ENCODE measurements at places on chromosomes 5 and 9.

DNA sequence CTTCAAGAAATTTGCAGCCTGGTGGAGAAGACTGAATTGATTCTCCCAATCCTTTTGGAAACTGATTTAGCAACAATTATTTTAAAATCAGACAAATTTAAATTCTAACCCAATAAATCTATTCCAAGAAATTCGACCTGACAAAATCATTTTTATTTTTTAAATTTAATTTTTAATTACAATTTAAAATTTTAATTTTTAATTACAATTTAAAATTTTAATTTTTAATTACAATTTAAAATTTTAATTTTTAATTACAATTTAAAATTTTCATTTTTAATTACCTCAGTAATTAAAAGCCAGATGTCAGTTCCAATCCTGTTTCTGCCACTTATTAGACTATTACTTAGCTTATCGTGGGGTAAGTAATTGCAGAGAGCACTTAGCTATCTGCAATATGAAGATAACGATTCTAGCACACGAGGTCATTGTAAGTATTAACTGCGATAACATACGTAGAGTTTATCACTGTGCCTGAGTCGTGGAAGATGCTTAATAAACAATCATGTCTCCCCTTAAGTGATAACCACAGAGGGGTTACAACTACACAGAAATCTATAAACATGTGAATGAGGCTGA lies 346.4 kb upstream of the SLC24A2 start:
- DNase-seq = no peak

- no peak for DNase-seq
These were observed 197.0 kb downstream of the TRPM3 start for GRCh38 chr9:70924380-70924779.

- no peak for DNase-seq
These were observed 49.9 kb upstream of the CTSL start for GRCh38 chr9:87675906-87676515.

GRCh38 chr5:14628346-14628745 lies 36.2 kb upstream of the OTULIN start:
- DNase-seq = peak; percentile 20

DNA sequence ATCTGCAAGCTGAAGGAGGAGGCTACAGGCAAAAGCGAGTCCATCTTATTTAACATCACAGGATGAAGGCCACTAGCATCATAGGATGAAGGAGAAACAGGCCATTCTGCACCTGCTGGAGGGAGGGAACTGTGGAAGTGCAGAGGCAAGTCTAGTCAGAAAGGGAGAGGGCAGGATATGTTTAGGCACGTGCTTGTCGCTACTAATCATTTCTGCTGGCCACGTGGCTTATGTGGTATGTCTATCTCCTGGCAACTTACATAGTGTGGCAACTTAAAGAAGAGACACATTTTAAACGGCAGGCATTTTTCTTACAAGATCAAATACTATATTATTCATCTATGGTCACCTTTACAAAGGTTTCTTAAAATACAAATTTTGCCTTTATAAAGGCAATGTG lies 74.0 kb downstream of the GNAQ start:
- DNase-seq = no peak

DNA sequence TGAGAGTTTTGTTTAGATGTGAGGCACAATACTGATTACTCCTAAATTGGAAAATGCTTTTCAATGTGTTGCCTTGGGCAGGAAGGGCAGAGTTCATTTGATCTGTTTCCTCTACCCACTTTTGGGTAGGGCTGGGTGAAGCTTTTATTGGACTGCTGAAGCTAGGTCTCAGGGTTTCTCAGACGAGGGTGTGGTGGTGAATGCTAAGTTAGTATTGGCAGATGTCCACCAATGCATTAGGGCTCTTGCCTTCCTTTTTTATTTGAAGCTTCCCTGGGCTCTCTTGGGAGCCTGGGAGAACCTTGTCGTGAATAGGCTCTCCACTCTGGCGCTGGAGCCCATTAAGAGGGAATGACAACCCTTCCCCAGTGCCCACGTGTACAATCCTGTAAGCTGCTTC lies 23.1 kb downstream of the SPTAN1 start:
- DNase-seq = no peak

DNA sequence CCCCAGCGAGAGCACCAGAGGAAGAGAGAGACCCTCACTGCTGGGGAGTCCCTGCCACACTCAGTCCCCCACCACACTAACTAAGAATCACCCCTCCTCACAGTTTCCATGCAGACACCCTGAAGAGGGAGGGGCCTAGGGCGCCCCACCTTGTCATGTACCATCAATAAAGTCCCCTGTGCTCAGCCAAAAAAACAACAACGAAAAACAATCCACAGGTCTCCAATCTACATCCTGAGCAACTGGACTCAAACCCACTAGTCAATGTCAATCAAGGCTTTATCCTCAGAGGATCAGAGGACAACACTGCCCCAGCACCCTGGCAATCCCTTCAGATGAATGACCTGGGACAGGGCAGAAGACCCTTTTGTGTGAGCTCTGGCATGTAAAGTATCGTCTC lies 210.1 kb upstream of the MSX2 start:
- no peak for DNase-seq

GRCh38 chr5:95424526-95424925 lies 33.4 kb downstream of the FAM81B start:
- no peak for DNase-seq

DNA sequence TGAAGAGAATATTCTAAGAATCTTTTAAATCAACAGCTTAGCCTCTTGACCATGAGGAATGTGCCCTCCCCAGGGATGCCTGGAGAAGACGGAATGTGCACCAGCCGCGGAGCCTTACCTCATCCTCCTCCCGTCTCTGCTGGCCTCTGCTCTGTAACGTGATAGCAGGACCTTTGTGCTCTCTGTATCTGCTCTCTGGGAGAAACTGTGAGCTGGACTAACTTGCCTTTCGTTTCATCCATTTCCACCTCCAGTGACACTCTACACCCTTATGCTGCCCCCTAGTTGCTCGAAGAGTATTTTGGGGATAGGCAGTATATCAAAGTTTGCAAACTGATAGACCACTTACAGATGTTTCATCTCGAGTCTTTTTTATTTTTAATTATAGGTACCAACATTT lies 141.4 kb downstream of the NPR3 start:
- DNase-seq = peak; percentile 5

GRCh38 chr9:77980622-77981021 lies 51.0 kb downstream of the GNAQ start:
- no peak for DNase-seq

DNA sequence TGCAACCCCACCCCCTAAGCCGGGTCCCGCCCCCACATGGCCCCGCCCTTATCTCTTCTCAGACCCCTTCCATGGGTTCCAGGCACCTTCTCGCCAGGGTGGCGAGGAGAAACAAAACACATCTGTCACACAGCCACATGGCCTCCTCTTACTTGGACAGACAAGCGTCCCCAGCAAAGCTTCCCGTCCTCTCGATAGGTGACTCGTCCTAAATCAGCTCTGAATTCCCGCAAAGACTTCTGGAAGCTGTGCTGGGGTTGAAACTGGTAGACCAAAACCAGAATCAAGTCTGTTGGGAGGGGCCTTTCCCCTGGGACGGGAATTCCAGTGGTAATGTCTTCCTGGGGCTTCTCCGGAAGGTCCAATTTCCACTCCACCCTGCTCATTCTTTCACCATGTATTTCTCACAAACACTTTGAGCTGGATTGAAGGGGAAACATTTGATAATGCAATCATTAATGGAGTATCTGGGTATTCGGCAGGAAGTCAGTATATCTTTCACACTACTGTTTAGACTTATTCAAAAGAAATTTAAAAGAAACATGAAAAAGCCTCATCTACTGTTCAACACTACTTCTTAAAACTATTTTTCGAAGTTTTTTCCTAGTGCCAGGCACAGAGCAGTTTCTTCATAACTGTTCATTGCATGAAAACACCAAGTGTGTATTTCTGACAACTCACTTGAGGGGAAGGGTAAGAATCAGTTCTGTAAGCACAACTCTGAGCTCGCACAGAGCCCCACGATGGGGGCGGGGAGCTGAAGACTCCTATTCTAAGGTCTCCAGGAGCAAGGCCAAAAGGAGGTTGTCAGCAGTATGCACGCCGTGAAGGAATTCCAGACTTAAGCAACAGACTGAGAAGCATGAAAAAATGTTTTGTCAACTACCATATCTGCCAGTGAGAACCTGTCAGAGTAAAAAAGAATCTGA lies 644 bp upstream of the CTNNAL1 start:
- DNase-seq = no peak

- DNase-seq = peak; percentile 68
These were observed 79.6 kb downstream of the TLR4 start for GRCh38 chr9:117783828-117784227.

GRCh38 chr5:123720955-123721354 lies 209.0 kb downstream of the CSNK1G3 start:
- no peak for DNase-seq

- DNase-seq = no peak
These were observed 117.0 kb upstream of the GNA14 start for GRCh38 chr9:77764894-77765780.

- DNase-seq = no peak
These were observed at the start of gene CCDC192 for GRCh38 chr5:127702926-127703561. Gene CCDC192, plus strand, starts transcription at chr5:127703391. Its CDS starts 55 bp downstream, at chr5:127703446.

DNA sequence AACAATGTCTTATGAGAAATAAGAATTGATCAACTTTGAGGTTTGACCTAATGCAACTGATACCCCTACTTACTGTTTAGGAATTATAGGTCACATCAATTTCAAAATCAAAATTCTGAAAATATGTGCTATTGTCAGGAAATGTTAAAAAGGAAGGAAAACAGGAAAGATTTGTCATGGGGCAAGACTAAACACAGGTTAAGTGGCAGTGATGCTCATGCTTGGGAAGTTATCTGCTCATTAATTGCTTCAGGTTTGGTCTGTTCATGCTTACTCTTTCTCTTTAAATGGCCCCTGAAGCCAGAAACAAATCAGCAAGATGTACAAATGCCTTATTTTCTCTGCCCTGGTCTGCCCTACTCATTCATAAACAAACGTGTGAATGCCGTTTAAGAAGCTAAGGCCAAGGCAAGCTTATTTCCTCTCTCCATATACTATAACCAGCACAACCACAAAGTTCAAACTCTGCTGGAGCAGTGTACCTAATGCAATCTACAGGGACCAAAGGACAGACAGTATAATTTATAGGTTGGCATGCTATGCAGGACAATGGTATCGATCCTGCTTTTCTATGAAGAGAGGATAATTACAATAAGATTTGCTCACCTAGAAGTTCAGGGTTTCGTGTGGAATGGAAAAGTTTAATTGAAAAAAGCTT lies 177.2 kb downstream of the GNAQ start:
- no peak for DNase-seq

GRCh38 chr9:98193336-98193944 lies 1.0 kb upstream of the CORO2A start:
- DNase-seq = no peak

GRCh38 chr5:139395844-139396640 lies 1.1 kb upstream of the PROB1 start:
- no peak for DNase-seq

GRCh38 chr5:172785429-172786088 lies 14.6 kb upstream of the DUSP1 start:
- no peak for DNase-seq

DNA sequence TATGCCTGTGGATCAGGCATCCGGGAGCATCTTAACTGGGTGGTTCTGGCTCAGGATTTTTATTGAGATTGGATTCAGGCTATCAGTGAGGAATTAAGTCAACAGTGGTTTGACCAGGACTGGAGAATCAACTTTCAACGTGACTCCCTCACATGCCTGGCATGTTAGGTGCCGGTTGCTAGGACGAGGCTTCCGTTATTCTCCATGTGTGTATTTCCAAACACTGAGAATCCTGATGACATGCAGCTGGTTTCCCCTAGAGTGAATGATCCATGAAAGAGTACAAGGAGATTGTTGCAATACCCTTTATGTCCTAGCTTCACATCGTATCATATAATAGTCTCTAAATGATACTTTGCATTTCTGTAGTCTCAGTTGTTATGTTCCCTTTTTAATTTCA lies 529.2 kb downstream of the ANXA1 start:
- no peak for DNase-seq

GRCh38 chr9:129237803-129238202 lies 59.7 kb upstream of the IER5L start:
- DNase-seq = no peak

- no peak for DNase-seq
These were observed 1180.8 kb downstream of the CDH12 start for GRCh38 chr5:21672360-21672759.

DNA sequence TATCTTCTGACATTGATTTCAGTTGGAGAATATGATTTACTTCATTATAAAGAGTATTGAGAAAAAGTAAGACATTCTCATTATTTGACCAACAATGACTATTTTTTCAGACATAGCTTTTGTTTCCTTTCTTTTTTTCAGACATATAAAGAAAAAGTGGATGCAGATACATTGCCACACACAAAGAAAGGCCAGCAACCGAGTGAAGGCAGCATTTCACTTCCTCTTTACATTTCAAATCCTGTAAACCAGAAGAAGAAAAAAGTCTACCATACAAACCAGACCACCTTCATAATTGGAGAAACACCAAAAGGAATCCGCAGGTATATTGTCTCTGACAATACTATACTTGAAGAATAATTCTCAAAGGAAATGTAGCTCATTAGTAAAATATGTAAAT lies 128.9 kb downstream of the ERCC6L2 start:
- no peak for DNase-seq

DNA sequence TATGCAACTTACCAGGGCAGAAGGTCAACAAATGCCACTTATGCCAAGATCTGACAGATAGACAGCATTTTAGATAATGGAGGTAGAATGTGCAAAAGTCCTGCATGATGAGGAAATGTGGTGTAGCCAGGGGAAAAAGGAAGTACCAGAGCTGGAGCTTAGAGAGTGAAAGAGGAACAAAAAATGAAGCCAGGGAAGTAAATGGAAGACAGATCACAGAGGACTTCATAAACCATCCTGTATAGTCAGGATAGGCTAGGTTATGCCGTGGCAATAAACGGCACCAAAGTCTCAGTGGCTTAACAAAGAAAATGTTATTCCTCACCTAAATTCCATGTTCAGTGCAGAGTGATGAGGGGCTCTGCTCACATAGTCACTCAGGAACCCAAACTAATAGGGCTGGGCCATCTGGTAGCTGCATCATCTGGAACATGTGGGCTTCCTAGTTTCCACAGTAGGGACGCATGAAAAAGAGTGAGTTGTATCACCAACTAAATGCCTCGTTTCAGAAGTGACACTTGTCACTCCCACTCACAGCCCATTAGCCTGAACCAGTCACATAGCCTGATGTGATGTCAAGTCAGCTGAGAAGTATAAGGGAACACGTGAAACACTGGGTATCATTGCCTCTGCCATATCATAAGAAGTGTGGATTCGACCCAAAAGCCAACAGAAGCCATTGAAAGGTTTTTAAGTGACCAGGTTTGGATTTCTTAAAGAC lies 70.3 kb downstream of the SH3RF2 start:
- no peak for DNase-seq

- DNase-seq = no peak
These were observed 373.6 kb upstream of the ZNF608 start for GRCh38 chr5:125120012-125120411.

- DNase-seq = no peak
These were observed 127.8 kb downstream of the ZNF354C start for GRCh38 chr5:179187681-179188575.

- no peak for DNase-seq
These were observed 218.1 kb upstream of the DMRTA1 start for GRCh38 chr9:22228542-22228941.
